AG20443 (cell line): ENCODE measurements at places on chromosomes 7 and 10.

- no peak for DNase-seq
These were observed 42.0 kb downstream of the LYZL2 start for GRCh38 chr10:30587522-30588031.

- DNase-seq = no peak
These were observed 45.9 kb downstream of the IL6 start for GRCh38 chr7:22772885-22773284.

DNA sequence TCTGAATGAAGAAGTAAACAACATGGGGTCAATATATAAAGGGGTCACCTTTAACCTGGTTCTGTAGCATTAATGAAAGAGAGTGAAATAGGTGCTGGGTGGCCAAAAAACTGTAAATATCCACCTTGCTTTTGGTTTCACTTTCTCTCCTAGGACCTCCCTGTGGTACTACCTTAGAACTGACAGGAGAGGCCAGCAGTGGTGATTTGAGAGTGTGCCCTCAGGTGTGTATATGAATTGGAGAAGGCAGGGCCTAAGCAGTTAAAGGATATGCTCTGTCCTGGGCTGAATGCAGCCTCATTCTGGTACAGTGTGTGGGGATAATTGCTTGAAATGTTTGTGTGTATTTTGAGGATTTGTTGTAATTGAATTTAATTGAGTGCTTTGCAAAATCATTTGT lies 62.0 kb downstream of the BBS9 start:
- DNase-seq = no peak

DNA sequence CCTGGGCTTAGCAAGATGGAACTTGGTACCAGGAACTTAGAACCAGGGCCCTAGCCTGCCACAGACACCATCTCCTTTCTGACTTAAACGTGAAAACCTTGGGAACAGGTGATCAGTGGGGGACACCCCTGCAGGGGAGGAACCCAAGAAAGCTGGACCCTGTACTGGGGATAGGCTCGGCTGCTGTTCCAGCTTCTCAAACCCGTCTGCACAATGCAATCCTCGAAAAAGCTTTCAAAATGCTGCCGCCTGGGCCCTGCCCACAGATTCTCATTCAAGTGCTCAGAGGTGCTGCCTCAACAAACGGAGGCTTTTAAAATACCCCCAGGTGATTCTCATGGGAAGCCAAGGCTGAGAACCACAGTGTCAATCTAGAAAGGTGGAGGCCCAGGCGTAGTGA lies 169.7 kb downstream of the ARHGAP21 start:
- DNase-seq = no peak

GRCh38 chr10:30055226-30055662 lies 4.1 kb downstream of the JCAD start:
- peak; percentile 36 for DNase-seq

DNA sequence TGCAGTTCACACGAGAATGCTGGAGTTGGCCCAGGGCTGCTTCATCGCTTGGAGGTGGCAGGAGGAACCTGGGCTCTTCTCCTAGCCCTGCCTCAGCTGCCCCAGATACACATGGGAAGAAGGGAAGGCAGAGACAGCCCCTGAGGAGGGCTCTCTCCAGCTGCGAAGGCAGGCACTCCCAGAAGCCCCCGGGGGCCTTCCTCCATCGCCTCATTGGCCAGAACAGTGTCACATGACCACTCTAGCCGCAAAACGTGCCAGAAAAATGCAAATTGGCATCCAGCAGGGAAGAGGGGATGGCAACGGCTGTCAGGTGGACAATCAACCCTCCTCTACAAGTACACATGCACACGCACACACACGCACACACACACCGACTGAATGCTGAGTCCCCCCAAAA lies 217.8 kb upstream of the FRMD4A start:
- DNase-seq = no peak
